Stimulated activated naive CD8-positive, alpha-beta T cell treated with anti-CD3 and anti-CD28 coated beads, Interleukin-15, Interleukin-2, amounts not matched to agents 100 U/mL and 50 U/mL, for 24 hours (primary cell): ENCODE measurements at places on chromosomes 6 and 20.
A peak's percentile ranks its signal among the peaks of the same experiment; 100 is the strongest.

GRCh38 chr20:54716174-54716747 lies 240.9 kb downstream of the DOK5 start:
- DNase-seq, result no peak

DNA sequence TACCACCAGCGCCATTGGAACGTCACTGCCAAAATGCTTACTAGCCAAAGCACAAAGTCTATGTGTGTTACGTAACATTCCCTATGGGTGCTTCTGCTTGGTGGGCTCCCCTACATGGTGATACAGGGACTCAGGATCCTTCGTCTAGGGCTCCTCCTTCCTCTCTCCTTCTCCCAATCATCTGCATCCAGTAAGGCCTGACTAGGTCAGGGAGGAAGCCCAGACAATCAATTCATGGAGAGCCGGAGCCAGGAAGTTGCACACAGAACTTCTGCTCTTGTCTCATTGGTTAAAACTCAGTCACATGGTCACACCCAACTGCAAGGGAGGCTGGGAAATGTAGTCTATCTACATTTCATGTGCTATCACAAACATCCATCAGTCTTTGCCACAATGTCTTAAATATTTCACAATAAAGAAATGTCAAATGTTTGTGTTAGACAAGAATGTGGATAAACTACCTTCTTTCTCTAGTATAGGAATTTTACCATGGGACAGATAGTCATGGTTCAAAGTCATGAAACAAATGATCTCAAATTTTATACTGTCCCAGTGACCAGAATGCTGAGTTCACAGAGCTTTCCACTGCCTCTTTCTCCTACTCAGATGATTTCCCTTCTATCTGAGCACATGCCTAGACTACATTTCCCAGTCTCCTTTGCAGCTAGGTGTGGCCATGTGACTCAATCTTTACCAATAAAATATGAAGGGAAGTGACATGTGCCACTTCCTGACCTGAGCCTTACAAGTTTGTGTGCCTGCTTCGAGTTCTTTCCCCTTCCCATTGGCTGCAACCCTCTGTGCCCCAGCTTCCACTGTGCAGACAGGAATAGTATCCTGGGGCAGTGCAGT lies 9.3 kb upstream of the KCNK15 start:
- DNase-seq, result peak; percentile 30

DNA sequence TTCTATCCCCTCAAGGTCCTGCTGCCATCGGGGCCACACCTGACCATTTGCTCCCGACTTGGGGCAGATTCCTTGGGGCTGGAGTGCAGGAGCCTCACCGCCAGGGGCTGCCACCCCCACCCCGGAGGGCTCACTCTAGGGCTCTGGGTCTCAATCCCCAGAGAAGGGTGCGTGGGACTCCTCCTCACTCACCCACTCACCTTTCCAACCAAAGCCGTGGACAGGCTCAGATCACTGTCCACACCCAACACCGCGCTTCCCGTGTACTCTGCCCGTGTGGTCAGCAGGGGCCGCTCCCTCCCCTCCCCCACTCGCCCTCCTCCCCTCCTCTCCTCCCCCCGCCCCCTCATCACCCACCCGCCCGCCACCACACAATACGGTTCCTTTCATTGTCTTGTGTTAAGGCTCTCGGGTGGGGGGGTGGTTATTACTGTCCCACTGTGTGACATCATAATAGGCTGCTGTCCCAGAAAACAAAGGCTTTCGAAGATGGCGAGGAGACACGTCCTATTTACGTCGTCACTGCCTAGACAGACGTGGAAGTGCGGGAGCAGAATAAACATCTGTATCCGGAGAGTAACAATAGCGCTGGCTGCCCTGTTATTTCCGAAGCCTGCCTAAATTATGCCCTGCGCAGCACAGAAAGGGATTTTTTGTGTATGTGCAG lies 85.8 kb downstream of the YTHDF1 start:
- DNase-seq, result no peak

DNA sequence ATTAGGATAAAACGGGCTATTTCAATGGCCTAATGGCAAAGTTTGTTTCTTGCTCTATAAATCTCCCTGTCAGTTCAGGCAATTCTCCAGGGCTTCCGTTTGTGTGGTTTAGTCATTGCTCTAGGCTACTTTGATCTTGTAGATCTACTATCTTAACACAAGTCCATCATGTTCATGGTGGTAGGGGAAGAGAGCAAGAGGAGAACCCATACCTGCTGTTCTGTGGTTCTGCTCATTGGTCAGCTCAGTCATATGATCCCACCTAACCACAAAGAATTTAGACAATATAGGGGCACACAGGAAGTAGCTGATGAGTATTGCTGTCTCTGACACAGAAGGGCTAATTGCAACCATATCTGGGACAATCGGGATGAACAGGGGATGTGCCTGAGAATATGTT lies 4.9 kb upstream of the DEK start:
- DNase-seq, result no peak

DNA sequence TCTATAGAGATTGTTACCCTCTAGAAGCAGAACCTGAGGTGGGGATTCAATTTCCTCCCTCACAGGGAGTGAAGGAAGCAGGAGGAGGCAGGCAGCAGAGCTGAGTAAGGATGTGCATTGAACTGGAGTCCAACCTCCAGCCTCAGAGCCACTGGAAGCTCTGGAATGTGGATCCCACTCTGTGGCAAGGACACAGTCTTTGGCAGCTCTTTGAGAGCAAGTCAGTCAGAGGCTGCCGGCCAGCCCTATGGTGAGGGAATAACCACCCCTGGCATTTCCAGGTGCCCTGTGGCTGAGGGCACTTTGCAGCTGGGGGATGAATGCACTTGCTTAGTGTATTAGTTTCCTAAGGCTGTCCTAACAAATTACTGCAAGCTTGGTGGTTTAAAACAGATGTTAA lies 37.2 kb downstream of the EBF4 start:
- DNase-seq, result no peak

DNA sequence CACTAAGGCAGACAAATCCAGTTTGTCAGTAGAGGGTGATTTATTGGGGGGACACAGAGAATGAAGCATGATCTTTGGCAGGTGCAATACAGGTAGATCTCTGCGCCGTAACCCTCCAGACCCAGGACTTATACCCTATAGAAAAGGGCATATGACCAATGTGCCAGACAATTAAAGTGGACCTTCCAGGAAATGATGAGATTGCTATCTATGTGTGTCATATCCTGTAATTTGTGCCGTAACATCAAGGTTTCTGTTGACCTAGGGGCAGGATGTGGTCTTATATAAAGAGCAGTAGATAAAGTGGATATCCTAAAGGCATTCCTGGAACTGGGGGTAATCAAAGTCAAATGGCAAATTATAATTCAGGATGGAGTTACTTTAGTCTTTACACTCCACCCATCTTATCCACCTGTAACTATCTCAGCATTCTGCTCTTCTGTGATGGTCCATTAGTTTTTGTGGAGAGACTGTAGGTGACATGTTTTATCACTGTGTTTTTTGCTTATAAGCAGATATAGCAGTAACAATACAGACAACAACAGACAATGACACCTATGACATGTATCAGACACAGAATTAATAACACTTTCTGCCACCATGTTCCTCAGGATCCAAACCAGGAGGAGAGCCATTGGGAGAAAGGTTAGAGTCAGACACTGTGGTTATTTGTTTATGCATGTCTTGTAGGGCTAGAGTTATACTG lies 43.1 kb upstream of the ZNF337 start:
- no peak for DNase-seq

GRCh38 chr6:138307816-138308730 lies 69.6 kb upstream of the SMIM28 start:
- DNase-seq, result no peak

GRCh38 chr6:120606743-120607142 lies 727.5 kb downstream of the TBC1D32 start:
- no peak for DNase-seq

GRCh38 chr6:170037541-170038250 lies 253.2 kb downstream of the DLL1 start:
- no peak for DNase-seq

DNA sequence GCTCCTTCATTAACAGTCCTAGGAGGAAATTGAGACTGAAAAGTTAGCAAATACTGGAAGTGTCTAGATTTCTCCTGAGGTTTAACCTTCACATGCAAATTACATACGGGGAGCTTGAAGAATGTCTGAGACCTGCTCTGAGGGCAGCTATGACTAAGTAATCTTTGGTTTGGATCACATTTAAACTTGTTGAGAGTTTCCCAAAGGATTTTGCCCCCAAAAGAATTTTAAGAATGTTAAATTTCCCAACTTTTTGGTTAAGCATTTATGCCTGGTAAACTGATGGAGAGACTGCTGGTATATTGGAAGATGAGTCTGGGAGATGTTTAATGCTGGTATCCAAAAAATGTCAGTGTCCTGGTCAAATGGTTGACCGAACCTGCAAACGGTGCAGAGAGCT lies 97.0 kb downstream of the RREB1 start:
- no peak for DNase-seq

DNA sequence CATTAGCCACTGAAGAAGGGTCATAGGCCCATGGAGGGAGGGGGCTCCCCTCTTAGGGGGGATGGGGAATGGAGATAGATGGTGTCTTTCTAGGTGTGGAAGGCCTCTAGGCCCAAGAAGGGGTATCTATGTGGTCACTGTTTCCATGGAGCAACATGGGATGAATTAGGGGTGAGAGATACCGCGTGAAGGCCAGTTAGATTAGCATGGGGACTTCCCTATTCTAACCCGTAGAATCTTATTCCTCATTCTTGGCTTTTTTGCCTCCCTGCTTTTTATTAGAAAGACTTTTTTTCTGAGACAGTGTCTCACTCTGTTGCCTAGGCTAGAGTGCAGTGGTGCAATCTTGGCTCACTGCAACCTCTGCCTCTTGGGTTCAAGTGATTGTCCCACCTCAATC lies 3.2 kb downstream of the RAB44 start:
- no peak for DNase-seq

GRCh38 chr6:130359736-130360135 lies 6.1 kb upstream of the TMEM200A start:
- DNase-seq, result no peak

DNA sequence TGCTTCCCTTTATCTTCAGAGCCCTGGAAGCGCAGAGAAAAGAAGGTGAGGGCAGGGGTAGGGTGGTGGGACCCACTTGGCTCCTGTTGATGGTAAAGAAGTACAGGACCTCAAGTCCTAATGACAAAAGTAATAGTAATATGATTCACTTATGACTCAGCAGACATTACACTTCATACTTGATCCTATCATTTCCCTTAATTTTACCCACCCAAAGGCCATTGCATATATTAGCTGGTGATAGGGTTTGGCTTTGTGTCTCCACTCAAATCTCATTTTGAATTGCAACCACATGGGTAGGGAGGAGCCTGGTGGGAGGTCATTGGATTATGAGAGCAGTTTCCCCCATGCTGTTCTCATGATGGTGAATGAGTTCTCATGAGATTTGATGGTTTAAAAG lies 880.7 kb downstream of the KIF16B start:
- no peak for DNase-seq

DNA sequence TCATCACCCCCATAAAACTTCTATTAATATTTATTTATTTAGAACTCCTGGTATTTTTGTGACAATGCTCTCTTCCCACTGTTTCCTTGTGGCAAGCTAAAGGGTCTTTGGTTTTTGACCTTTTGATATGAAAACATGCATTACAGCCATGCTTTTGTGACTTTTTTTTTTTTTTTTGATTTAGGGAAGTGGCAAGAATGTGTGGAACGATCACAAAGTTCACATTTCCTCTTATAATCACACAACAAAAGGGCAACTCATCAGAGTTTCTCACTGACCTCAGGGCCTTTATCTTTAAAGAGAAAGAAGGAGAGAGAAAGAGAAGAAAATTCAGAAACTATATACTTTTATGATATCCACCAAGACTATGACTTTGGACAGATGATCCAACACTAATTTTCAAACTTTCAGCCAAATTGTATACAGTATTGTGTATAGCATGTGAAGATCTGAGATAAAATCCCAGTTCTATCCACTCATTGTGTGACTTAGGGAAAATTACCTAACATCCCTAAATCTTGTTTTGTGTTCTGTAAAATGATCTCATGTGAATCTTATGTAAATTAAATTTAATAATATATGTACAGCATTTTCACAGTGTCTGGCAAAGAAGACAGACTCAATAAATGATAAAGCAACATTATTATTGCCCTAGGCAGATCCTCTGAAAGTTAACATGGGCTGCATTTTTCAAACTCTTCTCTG lies 106.8 kb upstream of the MARCKS start:
- DNase-seq, result no peak

DNA sequence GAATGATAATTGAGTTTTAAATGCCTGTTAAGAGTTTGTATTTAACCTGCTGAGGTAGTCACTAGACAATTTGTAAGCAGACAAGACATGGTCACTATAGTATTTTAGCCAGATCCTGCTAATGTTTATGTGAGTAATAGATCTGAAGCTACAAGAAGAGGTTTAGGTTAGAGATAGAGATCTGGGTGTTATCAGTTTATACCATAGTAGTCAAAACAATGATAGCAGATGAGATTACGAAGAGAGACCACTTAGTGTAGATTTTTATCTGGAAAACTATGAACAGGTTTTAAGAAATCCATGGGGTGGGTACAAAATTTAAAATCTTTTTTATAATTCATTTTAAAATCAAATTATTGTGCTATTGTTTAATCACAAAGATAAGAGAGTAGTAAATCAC lies 47.5 kb downstream of the PHIP start:
- no peak for DNase-seq

- DNase-seq, result no peak
Measured at GRCh38 chr6:52139985-52140680, 46.0 kb upstream of the IL17A start.

DNA sequence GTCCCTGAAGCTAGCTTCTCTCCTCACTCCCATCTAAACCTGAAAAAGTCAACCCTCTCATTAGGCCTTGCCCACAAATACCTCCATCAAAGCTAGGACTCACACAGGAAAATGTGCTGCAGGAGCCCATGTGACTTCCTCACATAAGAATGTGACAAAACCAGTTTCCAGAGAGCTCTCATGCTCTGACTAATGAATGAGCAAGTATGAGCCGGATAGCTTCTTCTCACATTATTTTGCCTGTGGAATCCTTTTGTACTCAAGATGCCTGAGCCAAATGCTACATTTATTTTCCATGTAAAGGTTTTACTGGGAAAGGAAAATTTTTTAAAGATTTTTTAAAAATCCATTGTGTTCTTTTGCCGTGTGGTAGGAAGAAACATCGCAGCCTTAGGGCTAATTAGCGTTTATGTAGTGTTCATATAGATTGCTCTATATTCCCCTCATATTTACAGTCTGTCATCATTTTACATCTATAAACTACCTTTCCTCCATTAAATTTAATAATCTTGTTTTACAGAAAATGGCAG lies 68.6 kb upstream of the CCN6 start:
- no peak for DNase-seq

- no peak for DNase-seq
Measured at GRCh38 chr20:40280616-40281015, 408.4 kb downstream of the MAFB start.

DNA sequence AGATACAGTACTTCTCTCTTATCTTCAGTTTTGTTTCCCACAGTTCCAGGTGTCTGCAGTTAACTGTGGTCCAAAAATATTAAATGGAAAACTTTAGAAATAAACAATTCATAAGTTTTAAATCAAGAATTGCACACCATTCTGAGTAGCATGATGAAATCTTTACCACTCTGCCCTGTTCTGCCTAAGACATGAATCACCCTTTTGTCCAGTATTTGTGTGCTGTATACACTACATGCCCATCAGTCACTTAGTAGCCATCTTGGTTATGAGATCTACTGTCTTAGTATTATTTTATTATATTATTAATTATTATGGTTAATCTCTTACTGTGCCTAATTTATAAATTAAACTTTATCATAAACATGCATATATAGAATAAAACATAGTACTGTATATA lies 279.0 kb downstream of the OGFRL1 start:
- no peak for DNase-seq
